ENCODE measurements at places on chromosomes 5 and 9.

DNA sequence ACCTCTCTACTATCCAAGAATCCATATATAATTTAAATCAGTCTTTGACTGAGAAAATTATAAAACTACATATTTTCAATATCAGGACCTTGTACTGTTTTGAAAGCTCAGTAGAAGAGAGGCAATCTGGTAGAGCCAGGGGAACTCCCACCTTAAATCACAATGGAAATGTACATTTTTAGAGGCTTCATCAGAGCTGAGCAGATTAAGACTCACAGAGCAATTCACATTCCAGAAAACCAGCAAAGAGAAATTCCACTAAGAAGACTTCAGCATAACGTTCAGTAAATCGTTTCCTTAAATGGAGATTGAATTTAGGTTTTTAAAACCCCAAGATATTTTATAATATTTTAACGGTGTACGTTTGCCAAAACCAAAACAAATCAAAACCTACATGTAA lies 227.8 kb upstream of the TRPM3 start:
- DNase-seq: no peak

DNA sequence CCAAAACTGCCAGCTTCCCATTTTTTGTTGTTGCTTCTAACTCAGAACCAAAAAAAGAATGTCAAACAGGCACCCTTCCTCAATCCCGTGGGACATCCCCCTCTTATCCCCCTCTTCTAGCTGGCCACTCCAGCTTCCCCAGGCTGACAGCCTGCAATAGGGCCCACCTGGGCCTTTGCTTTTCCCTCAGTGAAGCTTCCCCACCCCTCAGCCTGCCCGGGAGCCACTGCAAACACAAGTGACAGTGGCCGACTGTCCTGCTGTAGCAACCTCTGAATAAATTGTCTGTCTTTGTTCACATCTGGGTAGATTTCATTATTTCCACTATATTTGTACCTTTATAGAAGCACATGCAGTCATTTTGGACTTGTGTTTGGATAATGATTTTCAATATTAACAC lies 245.3 kb downstream of the GADD45G start:
- DNase-seq: no peak

DNA sequence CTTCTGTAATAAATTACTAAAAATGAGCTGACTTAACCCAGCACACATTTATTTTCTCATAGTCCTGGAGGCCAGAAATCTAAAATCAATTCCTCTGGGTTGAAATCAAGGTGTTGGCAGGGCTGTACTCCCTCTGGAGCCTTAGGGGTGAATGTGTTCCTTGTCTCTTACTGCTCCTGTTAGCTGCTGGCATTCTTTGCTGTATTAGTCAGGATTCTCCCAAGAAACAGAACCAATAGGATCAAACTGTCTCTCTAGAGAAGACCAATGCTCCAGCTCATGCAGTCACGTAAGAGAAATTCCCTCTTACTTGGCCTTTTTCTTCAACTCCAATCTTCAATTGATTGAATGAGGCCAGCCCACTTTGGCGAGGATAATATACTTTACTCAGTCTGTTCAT lies 15.3 kb upstream of the CD180 start:
- no peak for DNase-seq

DNA sequence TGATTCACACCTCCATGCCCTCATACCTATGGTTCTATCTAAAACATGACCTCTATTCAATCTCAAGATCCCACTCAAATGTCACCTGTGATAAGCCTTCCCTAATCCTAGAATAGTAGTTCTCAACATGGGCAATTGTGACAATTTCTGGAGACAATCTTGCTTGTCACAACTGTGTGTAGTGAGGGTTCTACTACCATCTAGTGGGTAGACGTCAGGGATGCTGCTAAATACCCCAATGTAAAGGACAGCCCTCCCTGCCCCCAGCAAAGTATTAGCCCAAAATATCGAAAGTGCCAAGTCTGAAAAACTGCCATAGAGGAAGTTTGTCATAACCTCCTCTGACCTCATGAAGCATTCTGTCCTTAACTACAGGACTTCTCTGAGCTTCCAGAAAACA lies 32.0 kb downstream of the TBCA start:
- no peak for DNase-seq

DNA sequence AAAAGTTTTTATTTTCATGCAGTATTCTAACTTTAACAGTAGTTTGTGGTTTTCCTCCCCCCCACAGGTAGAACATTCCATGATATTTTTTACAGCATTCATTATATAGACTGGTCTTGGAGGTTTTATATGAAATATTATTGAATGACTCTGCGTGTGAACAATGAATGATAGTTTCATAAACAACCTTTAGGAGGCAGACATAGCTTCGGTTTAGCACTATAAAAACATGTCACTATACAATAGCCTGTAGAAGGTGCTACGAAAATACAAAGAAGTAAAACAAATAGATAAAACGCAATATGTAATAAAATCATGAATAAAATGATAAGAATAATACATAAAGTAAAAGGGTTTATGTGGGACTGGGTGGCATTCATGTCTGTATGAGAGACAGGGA lies 8.5 kb downstream of the KLF4 start:
- DNase-seq: no peak

- no peak for DNase-seq
Measured at GRCh38 chr5:141512390-141512910, 23.6 kb downstream of the PCDHGC5 start.

DNA sequence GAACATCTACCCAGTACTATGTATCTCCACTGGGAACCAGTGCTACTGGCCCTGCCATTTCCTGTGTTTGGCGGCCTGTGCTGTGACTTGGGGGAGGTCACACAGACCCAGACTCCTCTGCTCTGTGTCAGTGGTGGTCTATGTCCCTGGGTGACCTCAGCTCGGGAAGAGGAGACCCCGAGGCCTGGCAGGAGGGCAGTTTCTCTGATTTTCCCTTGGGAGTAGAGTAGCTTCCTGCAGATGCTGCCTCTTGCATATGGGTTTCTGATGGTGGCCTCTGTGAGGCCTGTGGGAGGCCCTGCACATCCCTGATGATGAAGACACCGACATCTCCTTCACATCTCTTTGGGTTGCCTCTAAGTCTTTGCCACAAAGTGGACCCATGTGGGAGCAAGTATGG lies 13.0 kb upstream of the SMIM32 start:
- DNase-seq: no peak

Measured in KG1 (cell line).